ENCODE measurements at places on chromosomes 2 and 18.

DNA sequence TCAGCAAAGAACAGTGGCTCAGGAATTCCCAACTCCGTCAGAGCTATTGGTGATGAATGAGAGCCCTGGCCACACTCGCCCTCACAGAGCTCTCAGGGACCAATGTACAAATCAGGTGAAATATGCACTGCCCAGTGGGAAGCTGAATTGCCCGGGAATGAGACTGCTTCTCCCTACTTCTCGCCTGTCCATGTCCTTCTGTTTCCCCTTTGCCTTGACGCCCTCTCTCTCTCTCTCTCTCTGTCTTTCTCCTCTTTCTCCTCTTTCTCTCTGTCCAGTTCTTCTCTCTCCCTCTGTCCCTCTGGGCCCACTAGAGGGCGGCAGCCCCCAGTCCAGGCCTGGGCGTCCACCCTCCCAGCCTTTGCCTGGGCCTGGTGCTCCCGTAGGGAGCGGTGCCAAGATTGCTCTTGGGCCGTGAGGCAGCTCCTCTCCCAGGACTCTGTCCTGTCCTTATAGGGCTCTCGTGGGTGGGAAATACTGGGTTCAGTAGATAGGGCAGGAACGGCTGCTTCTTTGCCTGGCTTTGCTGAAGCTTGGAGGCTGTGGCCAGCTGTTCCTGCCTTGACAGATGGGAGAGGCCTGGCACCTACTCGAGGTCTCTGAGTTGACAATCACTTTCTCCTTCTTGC, 28.4 kb upstream of the PUM2 start:
- peak; percentile 82 for DNase-seq

DNA sequence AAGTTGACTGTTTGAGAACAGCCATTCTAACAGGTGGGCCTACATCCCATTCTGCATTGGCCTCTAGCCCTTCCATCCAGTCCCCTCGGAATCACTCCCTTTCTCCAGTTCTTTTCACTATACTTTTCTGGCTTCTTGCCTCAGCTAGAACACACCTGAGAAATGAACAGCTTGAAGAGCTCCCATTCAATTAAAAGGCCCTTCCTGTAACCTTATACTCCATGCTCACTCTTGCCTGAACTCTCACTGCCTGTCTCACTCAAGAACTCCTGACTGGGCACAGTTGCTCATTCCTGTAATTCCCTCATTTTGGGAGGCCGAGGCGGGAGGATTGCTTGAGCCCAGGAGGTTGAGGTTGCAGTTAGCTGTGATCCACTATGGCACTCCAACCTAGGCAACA, 23.6 kb downstream of the CHRNA1 start:
- DNase-seq: no peak

DNA sequence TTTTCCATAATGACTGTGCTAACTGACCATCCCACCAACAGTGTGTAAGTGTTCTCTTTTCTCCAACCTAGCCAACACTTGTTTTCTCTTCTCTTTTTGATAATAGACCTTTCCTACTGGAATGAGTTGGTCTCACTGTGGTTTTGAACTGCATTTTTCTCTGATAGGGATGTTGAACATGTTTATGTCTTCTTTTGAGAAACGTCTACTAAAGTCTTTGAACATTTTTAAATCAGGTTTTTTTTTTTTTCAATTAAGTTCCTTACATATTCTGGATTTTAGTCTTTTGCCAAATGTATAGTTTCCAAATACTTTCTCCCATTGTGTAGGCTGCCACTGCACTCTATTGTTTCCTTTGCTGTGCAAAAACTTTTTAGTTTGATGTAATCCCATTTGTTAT, 405.5 kb upstream of the FIGN start:
- peak; percentile 5 for DNase-seq

DNA sequence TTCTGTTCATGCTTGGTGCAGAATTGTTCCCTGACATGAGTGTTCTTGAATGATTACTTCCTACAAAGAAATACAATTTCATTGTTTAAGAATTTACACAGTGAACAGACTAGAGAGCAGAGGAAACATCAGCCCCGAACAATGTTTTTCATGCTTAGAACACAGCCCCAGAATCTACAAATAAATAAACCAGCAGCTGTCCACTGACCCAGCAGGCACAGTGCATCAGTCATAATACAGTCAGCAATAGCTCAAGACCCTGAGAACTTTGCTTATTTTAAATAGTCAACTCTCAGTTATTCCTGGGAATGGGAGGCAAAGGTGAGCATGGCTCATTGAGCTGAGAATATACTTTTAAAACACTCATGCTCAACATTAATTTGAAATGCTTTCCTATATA, 38.4 kb downstream of the XIRP2 start:
- DNase-seq: peak; percentile 20

DNA sequence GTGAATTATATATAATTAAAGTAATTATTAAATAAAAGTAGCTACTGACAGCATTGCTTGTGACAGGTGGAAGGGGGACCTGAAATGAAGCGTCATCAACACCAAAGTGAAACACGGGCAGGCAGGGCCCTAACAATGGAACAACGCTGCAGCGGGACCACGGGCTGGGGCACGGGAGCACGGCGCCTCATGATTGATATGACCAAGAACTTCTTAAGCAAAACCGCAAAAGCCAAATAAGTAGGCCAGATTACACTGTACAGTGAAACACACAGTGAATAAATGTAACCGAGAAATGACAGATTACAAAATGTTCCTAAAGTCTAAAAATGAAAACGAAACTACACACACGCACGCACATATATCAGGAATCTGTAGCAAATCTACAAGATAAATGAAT, 81.4 kb downstream of the SNTG2 start:
- DNase-seq: no peak

- DNase-seq: peak; percentile 53
These were observed 51.2 kb upstream of the ALPP start for GRCh38 chr2:232327105-232328031.

DNA sequence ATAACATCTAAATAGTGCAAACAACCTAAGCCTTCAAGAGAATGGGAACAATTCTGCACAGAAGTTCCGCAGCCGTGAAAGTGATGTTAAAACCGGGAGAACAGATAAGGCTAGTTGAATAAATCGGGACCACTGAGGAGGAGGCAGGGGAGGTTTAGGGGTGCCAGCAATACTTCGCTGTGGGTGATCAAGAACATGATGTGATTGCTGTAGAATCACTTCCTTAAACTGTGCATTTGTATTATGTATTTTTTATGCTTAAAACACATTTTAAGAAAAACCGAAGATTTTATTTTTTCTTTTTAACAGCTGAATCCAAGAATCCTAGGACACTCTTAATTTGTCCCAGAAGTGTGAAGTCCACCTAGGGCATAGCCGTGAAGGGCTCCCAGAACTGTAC, 33.6 kb downstream of the TTC32 start:
- no peak for DNase-seq

GRCh38 chr2:7681881-7682461, 764.8 kb downstream of the RNF144A start:
- DNase-seq: no peak

- peak; percentile 86 for DNase-seq
These were observed 124.5 kb downstream of the TMEM131 start for GRCh38 chr2:97871096-97871780.

- DNase-seq: no peak
These were observed 45.0 kb upstream of the SKOR2 start for GRCh38 chr18:47296462-47296861.

DNA sequence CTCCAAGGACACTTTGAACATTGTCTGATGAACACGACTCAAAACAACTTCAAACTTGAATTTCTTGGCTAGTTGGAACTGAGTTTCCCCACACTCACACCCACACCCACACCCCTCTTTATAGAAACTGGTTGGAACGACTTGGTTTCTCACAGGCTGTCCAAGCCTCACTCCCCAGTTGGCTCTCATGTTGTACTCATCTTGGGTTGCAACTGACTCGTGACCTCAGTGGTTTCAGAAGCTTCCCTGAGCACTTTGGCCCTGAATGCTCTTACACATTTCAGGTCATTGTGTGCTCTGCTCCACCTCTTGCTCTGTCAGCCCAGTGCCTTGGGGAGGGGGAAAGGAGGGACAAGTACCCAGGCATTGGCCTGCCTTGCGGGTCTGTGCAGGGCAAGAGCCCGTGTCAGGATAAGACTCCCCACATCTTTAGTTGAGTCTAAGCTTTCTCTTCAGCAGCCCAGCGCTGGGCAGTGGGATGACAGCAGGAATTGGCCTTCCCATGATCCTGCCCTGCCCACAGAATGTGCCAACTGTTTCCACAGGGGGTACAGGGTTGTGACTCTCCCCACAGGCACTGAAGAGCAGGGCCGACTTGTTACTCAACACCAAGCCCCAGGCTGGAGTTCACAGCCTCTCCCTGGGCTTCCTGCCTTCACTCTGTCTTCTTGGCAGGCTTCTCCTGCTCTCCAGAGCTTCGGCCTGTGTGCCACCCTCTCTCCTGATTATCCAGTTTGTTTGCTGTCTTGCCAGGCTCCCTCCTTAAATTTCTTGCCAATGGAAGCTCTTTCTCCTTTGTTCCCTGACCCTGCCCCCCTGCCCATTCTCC, 104.6 kb downstream of the RTN4 start:
- peak; percentile 48 for DNase-seq

DNA sequence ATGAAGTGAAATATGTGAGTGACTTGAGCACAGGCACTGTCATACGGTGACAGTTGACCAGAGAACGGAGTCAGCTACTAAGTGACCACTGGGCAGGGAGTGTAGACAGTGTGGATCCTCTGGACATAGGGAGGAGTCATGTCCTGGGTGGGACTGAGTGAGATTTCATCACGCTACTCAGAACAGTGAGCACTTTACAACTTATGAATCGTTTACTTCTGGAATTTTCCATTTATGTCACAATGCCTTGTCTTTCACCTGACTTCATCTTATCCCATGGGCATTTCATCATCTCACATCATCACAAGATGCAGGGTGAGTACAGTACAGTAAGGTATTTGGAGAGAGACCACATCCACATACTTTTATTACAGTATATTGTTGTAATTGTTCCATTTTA, 29.0 kb downstream of the PTPRM start:
- no peak for DNase-seq

DNA sequence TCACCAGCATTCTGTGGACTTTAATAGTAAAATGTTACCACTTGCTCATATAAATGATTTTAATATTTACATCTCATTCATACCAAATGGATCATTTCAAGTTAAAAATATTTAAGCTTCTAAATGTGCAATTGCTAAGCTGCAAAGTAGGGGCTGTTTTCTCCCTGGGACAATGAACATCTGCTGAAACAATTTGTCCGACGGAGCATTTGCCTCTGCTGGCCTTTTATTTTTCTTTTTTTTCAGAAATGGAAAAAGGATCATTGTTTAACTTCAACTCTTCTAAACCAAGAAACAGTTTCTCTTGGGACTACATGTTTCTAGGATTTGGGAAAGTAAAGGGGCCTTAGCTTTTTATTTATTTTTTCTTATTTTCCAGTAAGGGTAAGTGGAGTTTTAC, 43.8 kb upstream of the ITPRID2 start:
- no peak for DNase-seq

DNA sequence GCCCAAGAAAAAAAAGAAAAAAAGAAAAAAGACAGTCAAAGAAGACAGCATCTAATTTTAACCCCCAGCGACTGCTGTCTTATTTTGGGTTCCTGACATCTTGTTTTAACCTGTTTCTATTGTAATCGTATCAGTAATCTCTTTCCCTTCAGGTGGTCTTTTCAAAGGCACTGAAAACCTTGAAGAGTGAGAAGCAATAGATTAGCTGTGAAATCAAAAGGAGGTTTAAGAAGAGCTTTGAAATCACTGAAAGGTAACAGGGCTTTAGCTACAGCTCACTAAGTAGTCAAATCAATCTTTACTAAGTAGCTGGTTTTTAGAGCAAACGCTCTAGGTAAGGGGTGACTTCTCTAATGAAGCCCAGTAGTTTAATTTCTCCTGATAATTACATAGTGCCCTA, 5.4 kb upstream of the TANC1 start:
- no peak for DNase-seq

GRCh38 chr2:63192169-63192888, 141.7 kb downstream of the OTX1 start:
- no peak for DNase-seq

GRCh38 chr2:143926736-143927135, 593.2 kb downstream of the ZEB2 start:
- DNase-seq: no peak

DNA sequence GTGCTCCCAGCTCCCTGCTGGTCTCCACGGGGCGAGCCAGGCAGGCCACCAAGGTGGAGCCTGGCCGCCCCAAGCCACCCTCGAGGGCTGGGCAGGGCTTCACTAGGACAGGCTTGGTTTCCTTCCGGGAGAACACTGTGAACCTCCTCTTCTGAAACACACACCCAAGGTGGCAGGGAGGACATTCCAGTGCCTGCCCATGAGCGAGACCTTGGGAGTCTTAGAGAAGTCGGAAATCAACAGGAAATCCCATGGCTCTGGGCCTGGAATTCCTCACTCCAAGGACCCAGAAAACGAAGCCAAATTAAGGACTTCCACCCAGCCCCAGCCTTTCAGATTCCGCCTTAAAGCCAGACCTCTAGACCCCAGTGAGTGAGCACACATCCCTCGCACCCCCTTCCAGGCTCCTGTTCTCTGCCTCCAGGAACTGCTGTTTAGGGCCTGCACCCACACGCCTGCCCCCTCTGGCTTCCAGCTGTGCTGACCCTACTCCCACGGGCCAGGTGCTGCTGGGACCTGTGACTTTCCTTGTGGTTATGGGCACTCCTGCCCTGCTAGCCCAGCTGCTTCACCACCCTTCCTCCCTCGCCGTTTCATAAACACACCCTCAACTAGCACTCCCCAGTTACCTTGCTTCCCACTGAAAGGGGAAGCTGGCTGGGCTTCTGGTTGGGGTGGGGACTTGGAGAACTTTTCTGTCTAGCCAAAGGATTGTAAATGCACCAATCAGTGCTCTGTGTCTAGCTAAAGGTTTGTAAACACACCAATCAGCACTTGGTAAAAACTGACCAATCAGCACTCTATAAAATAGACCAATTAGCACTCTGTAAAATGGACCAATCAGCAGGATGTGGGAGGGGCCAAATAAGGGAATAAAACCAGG, 13.7 kb downstream of the GPR17 start:
- DNase-seq: no peak

GRCh38 chr2:203756161-203756560, 49.7 kb downstream of the CD28 start:
- DNase-seq: no peak

GRCh38 chr2:42421157-42421485, 60.1 kb upstream of the COX7A2L start:
- no peak for DNase-seq

DNA sequence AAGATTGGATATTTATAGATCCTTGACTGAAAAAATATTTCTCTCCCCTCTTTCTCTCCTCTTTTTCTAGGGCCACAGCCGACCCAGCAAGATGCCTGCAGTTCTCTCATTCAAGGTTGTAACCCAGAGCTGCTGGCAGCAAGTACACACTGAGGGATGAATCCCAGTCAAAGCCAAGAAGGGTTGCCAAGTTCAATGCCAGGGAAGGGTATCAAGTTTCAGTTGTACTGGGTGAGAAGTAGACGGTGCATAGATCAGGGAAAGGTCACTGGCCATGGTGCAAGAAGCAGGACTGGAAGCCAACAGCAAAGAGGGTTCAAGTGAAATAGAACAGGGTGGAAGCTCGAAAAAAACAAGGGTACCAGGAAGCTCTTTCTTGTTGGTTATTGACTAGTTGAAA, 170.2 kb downstream of the NRP2 start:
- DNase-seq: no peak
